Fibroblast of skin of back (primary cell): ENCODE measurements at places on chromosomes 2 and 18.

DNA sequence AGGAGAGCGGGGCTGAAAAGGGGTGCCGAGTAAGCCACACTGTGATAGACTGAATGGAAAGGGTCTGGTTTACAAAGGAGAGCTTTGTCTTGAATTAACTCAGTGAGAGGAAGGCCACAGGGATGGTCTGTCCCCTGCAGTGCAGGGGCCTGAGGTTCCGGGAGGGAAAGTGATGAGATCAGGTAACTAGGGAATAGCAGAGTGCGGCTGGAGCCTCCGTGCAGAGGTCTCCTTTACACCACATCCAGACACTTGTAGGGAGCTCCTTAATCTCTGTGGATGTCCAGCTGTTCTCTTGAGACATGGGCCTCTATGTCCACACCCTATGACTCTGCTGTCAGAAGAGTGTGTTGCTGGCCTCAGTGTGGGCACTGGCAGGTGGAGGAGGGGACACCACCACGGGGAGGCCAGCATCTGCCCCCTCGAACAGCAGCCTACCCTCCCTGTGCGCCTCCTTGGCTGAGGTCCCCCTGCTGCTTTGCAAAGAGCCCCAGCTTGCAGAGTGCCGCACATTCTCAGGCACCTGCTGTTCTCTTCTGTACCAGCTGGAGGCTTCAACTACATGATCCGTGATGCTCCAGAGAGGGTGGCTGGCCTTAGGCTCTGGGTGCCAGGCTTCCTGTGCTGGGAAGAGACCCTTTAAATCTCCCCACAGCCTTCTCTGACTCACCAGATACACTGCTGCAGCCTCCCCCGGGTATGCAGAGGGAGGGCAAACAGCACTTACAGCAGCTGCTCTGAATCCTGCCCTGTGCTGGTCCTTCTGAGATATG lies 25.9 kb downstream of the ENOSF1 start:
- DNase-seq = peak; percentile 9

- peak; percentile 60 for DNase-seq
These were observed 124.7 kb downstream of the HDAC4 start for GRCh38 chr2:239275847-239276831.

GRCh38 chr2:112784199-112785189 lies at the start of gene IL1A:
IL1A (minus strand) TSS chr2:112784493; CDS start chr2:112783770, 723 bp downstream.
- DNase-seq = peak; percentile 45

GRCh38 chr2:231677632-231678104 lies 30.7 kb upstream of the PTMA start:
- DNase-seq = peak; percentile 77

DNA sequence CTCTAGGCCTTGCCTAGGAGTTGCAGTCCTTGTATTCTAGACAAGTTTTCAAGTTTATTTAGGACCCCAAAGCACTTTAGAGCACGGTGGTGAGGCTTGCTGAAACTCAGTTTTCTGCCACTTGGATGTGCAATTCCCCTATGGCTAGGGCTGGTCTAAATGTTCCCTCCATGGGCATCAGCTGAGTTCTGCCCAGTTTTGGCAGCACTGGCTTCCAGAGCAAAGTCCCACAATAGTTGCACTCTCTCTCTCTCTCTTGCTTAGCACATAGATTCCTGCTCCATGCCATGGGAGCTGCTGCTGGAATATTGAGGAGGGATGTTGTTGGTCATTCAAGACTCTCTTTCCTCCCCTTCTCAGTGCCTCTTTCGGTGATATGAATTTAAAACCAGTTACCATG lies 760.2 kb upstream of the SLC39A10 start:
- DNase-seq = no peak

DNA sequence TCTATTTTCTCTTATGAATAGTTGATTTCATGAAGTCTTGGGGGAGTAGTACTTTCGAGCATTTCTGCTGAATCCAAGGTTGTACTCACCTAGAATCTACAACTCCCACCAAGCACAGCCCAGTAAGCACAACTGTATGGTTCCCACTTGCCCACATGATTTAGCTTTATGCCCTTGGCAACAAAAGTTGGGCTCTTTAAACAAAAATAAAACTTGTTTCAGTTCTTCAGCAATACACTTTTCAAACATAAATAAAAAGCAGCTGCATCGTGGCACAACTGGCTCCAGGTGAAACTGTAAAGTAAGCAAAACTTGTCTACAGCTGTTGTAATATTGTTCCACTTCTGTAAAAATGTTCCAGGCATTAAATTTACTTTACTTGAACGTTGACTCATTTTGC lies 99.8 kb upstream of the FSIP2 start:
- DNase-seq = no peak

DNA sequence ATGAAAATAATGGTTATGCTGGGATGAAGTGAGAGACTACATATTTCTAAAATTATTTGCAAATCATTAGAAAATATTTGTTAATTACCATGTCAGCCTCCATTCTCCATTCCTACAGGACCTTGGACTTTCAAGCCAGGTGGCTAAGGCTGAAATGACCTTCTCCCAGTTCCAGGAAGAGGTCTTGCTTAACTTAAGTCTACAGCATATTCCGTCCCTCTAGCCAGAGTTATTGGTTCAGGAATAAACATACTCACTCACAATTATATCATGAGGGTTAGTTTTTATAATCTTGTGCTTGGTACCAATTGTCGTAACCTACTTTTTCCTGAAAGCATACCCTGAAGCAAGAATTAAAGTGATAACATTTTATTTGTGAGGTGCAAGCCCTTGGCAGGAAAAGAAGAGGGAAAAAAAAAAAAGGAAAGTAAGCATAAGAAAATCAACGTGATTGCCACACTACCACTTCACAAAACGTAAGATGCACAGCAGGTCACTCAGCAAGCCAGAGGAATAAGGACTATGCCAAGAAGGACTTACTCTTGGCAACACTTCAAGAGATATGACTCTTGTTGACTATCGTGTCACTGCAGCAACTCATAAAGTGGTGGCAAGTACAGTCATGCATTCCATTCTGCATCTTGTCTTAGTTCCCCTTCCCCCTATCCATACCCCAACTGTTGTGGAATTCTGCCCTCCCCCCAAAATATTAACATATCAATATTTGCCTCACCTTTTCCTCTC lies 479.1 kb downstream of the MBD2 start:
- peak; percentile 76 for DNase-seq

DNA sequence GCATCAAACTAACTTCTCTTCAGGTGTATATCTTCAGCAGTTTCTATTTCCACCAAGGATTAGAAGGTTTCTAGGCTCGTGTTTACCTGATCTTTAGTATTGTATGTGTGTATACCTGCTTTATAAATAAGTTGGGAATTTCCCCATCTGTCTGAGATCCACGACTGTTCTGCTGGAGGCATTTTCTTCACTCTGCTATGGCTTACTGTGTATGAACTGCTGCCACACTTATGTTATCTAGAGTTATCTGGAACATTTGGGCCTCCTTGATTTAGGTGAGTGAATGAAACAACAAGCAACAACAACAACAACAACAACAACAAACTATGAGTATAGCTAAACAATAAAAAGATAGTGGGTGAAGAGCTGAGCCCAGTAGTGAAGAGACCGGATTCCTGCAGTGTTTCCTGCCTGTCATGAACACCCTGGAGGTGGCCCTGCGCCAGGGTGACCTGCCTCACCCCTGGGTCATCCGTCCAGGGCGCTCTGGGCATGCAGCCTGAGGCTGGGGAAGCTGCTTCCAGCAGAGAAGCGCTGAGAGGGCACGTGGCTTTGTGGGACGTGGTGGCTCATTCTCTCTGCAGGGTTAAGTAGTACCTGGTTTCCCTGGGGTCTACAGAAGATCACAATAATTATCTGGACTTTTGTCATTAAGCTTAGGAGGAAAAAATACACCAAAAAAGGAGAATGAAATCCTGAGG lies 56.1 kb upstream of the GATA6 start:
- no peak for DNase-seq

GRCh38 chr2:165373278-165374010 lies 96.1 kb upstream of the CSRNP3 start:
- DNase-seq = no peak

DNA sequence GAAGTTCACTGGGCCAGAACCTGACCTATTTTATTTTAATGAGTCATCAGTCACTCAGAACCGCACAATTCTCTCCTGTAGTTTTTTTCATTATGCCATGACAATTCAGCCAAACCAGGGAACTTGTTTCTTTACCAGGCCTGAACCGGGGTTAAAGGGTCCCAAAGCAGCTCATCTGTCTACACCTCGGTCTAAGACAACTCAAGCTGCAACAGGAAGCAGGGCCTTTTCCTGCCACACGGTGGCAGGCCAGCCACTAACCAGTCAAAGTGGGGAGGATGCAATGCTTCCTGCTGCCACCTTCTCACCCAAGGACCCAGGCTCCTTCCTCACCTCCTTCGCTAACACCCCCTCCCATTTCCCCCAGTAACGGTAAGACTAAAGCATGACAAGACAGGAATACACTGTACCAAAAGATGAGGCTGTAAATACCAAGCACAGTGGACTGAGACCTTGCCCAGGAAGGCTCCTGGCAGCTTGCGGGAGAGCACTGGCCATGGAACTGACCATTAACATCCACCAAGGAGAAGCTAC lies 56.7 kb upstream of the ACKR3 start:
- DNase-seq = peak; percentile 46

DNA sequence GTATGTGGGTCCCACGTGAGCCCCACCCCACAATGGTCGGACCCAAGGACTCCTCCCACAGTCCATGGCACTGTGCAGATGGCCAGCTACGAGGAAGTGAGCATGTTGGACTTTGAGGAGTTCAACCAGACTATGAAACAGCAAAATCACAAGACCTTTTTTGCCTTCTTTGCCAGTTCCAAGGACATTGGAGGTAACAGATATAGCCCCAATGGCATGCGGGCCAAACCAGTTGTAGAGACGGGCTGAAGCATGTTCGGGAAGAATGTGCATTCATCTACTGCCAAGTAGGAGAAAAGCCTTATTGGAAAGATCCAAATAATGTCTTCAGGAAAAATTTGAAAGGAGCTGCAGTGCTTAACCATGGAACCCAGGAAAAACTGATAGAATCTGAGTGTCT lies 12.6 kb downstream of the DNER start:
- DNase-seq = no peak

GRCh38 chr18:62976227-62976626 lies 260.9 kb downstream of the PHLPP1 start:
- no peak for DNase-seq

- DNase-seq = no peak
These were observed 81.4 kb upstream of the UNC80 start for GRCh38 chr2:209690029-209690754.

DNA sequence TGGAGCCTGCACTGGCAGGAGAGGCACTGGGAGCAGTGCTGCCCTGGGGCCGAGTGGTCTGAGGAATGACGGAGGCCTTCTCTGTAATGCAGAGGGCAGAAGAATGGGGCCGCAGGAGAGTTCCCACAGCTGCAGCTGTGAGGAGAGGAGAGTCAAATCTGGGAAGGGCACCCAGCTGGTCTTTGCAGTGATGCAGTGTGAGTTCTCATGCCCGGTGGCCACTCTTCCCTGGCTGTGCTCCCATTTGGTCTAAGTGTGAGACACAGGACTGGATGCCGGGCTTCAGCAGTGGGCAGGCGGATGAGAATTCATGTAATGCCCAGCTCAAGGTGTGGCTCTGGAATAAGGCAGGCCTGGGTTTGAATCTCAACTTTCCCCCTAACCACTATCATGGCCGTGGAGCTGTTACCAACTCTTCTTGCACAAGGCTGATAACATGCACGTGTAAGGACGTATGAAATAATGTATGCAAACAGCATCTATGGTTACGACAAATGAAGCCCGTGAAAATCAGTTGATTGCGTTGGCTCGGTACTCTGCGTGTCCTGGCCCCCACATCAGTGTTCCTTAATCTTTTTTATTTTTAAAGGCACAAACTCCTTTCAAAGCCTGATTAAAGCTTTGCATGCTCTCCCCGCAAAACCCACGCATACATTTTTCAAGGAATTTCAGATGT lies 71.6 kb downstream of the ACKR3 start:
- DNase-seq = no peak

- no peak for DNase-seq
These were observed 35.8 kb downstream of the MFSD6 start for GRCh38 chr2:190443778-190444481.

DNA sequence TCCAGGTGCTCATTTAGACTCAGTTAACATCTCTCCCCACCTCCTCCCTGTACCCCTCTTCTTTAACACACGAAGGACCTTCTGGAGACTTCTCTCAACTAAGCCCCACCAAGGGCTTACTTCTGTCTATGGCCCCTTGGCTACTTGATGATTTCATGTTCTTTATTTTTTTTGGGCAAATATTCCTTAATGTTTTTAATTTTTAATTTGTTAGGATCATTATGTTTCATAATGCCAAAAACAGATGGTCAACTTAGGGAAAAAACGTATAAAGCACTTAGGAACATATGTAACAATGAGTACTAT lies 25.9 kb downstream of the IL37 start:
- no peak for DNase-seq

DNA sequence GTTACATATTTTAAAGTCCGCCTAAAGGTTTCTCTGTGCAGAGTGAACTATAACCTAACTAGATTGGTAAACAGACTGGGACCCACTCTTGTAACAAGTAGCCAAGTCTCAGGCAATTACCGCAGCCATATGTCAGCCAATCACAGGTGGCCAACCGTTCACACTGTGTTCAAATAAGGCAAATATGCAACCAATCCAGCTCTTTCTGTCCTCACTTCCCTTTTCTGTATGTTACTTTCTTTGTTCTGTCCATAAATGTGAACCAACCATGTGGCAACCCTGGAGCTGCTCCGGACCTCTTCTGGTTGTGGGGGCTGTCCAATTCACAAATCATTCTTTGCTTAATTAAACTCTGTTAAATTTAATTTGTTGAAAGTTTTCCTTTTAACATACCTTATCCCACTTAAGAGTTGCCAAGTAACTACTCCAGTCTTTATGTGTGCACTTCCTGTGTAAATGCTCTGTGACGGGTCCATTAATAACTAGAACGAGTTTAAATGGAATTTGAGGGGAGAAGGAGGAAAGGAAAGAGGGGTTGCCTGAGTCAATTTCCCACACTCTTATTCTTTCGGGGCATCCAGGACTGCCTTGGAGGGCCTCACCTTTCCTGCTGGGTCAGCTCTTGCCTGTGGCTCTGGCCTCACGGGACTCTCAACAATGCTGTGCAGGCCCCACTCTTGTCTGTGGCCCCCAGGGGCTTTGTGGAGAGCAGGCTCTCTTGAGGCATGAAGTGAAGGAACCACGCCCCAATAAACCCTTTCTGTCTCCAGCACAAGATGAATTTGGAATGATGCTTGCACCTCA lies 6.6 kb upstream of the RPL37A start:
- no peak for DNase-seq
